NCI-H1436 treated with DMSO at 0.1 percent for 48 hours (cell line): ENCODE measurements at places on chromosomes 7 and 10.

DNA sequence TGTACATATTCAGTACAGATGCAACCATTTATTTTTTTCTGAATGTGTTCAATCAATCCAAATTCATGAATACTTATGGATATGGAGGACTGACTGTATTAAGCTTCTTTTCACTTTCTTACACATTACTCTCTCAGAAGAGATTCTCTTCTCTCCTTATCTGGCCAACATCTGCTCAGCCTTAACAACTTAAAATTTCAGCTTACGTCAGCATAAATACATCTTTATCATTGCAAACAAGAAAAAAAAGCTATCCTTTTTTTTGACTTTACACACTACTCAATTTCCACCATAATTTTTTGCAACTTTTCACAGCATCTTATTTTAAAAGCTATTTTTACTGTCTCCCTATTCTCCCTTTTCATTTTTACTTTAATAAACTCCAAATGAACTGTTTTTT is 80.9 kb upstream of the POT1 start:
- DNase-seq = no peak

DNA sequence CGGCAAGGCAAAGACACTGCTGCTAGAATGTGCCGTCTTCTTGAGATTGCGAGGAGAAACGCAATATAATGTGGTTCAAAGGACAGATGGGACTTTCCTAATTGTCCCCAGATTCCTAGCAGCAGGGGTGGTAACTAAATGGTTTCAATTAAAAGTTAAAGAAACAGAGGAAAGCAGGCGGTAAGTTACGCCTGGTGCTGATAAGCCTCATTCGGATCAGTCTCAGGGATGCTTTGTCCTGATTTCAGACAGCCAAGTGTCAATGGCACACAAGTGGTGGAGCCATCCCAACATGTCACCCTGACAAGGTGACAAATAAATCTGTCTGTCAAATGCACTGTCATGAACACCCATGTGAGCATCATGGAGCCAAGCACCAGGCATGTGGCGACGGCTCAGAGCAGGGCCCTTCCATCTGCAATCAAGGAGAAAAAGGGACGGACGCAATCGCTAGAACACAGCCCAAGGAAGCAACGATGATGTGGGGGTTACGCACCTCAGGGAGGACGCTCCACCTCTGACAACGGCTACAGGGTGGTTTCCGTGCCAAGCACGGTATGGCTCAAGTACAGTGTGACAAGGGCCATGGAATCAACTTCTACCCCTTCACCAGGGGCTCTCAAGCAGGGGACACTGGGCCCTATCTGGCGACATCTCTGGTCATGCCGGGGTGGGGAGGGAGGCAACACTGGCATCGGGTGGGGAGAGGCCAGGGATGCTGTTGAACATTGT is 66.2 kb downstream of the CTBP2 start:
- no peak for DNase-seq

- DNase-seq = no peak
Observed at GRCh38 chr10:22043327-22043633, 39.8 kb upstream of the DNAJC1 start.

DNA sequence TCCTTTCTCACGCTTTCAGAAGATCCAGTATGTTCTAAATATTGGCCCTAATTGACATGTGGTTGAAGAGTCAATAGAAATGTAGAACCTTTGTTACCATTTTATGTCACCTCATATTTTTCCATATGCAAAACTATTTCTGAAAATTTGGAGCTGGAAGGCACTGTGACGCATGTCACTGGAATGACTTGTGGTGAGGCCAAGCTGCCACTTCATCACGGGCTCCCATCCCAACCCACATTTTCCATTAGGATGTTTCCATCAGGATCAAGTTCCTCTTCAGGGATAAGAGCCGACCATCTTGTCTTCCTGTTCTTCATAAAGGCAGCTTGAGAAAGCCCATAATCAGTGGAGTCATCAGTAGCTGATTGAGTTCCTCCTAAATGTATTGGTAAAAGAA is 1241.7 kb downstream of the GATA3 start:
- no peak for DNase-seq

- no peak for DNase-seq
Observed at GRCh38 chr10:104028146-104028545, 57.5 kb downstream of the COL17A1 start.

- no peak for DNase-seq
Observed at GRCh38 chr7:143479055-143479766, 1.5 kb downstream of the TAS2R41 start.

GRCh38 chr10:112843623-112844022 is 106.4 kb upstream of the TCF7L2 start:
- no peak for DNase-seq

DNA sequence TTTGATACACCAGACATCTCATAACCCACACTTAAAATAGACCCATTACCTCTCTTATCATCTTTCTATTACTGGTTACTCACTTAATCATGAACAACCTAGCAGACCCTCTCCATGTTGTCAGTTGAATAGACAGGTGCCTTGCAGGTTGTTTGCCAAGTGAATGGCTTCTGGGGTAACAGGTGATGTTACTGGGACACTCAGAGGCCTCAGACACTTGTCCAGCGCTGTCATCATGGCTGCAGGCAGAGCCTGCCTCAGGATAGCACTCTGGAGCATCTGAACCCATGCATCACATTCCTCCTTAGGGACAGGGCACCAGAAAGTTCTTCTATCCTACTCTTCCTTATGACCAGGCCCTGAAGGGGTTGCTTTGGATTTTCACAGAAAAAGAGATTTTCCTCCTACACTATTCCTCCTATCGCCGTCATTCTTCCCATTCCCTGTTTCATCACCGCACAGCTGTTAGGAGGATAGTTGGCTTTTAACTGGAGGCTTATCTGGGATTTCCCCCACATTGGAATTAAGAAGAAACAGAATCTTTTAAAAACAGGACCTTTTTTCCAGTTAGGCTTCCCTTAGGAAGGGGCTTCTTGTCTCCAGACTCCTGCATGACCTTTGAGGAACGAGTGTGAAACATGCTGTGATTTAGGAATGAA is 182.1 kb downstream of the VTI1A start:
- DNase-seq = no peak

GRCh38 chr7:41695661-41696322 is 7.1 kb downstream of the INHBA start:
- no peak for DNase-seq

GRCh38 chr10:56604624-56605023 is 243.6 kb upstream of the ZWINT start:
- DNase-seq = no peak

- DNase-seq = no peak
Observed at GRCh38 chr7:103141753-103142404, 7.0 kb downstream of the NAPEPLD start.

DNA sequence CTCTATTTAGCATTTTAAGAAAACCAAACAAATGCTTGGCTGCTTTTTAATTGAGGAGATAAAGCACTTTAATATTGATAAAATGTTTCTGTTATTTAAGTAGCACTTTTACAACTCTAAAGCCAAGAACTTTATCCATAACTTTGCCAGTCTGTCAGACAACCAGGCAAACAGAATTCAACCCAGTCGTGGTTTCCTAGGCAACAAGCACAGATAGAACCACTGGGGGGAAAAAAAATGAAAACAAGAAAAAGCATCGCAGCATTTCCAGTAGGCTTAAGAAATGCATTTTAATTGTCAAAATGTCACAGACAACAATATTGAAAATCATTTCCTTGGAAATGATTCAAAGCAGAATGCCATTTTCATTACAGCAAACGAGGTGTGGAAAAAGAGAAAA is 323.4 kb downstream of the PARD3 start:
- no peak for DNase-seq

DNA sequence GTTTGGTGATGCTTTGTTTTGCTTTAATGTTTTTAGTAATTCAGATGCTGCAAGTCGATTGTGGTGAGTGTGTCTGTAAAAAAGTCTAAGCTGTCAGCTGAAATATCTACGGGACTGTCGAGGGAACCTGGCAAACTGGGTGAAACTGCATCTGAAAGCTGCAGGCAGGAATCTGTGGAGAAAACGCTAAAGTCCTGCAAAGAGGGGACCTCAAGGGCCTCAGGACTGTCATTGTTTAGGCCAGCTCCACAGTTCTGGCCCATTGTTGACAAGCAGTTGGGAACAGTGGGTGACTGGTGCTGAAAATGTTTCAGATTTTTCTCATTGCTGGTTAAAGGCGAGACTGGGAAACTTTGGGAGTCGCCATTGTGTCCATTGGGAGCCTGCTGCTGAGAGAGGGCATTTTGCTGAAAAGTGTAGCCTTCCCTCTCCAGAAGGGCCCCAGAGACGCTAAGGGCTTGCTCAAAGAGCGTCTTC is 1.8 kb downstream of the HOXA2 start:
- no peak for DNase-seq

DNA sequence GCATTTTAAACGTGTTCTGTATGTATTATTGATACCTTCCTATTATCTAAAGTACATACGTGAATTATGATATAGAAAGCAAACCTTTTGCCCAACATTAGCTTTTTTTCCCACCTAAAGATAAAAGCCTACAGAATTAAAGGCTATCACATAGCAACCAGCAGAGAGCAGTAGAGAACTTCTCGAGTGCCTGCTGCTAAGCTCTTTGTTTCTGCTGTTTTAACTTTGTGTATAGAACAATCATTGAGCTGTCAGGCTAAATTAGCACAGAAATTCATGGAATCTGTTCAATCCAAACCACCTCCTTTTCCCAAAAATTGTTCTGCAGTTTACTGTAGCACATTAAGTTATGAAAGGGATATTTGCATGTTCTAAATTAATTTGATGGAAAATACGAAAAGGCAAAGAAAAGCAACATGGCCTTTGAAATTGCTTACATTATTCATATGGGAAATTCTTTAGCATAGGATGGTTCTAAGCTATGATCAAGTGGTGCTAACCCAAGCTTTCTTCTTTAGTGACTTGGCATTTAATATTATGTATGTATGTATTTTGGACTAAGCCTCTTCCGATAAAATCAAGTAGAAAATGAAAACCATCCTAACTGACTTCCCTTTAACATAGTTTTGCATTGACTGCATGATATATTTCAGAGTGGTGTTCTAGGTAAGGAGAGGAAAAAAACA is 1288.5 kb downstream of the GATA3 start:
- DNase-seq = no peak

GRCh38 chr10:44258019-44258418 is 126.9 kb downstream of the CXCL12 start:
- DNase-seq = no peak

DNA sequence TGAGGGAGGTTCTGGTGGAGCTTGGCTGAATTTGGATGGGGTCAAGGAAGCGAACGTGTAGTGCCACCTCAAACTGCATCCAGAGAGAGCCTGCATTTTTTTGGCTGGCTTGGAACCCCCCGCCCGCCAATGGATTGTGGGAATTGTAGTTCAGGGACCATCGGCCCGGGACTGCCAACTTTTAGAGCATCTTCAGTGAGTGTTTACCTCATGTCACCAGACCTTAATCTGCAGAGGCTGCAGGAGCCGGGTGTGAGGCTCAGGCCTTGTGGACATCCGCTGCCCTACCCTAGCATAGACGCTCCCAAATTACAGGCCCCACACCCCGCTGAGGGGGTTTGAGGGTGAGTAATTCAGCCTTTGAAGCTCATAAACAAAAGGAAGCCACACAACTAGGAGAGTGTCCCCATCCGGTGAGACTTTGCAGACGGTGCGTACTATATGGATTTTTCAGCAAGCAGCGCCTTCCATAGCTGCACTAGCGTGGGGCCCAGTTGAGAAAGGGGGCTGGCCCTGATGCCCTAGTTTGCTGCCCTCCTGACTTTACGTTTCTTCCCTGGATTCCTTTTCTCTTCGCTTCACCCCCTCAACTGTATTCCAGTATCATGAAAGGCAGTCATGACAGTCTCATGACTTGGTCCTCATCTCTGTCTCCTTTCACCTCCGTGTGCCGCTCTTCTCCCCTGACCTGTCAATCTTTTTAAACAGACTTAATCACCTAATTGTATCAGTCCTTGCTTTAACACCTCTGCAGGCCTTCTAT is 717 bp downstream of the CNPY4 start:
- DNase-seq = no peak

GRCh38 chr10:99529591-99530107 is 3.1 kb upstream of the NKX2-3 start:
- no peak for DNase-seq

- no peak for DNase-seq
Observed at GRCh38 chr7:91050677-91051076, 213.6 kb upstream of the FZD1 start.

DNA sequence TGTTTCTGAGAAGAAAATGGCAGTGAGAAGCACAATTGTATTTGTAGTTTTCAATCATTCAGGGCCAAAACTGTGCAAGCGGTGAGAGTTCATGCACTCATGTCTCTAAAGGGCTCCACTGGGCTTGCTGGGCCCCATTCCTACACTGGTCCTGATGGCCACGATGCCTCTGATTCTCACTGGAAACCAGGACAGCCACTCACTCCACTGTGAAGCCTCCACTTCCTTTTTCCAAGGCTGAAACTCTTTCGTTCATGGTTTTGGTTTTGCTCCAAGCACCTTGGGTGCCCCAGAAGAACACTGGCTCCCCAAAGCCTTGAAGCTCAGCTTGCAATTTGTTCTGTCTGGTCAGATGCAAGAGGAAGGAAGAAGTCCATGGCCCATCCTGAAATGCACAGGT is 390.0 kb upstream of the MKI67 start:
- DNase-seq = no peak

- DNase-seq = no peak
Observed at GRCh38 chr7:55185321-55185802, 166.5 kb downstream of the EGFR start.

- no peak for DNase-seq
Observed at GRCh38 chr7:119270644-119271043, 1002.3 kb upstream of the KCND2 start.

- no peak for DNase-seq
Observed at GRCh38 chr10:101783736-101784118, 481 bp upstream of the NPM3 start.

- no peak for DNase-seq
Observed at GRCh38 chr7:41067576-41067975, 635.3 kb downstream of the INHBA start.

DNA sequence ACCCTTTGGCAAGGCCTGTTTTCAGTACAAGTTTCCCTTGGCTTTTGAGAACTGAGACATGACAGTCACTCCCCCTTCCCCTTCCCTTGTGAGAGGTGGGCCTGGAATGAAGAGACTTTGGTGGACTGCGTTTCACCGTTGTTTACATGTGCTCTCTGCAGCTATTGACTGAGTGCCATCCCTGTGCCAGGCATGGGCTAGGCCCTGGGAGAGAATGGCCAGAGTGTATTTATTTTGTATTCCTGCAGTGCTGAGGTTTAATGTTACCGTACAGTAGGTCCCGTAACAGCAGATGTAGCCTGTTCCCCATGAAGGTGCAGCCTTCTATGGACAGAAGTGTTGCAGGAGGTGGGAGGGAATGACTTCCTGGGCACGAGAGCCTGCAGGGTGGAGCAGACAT is 50.0 kb downstream of the TACR2 start:
- no peak for DNase-seq
